ENCODE measurements at places on chromosomes 12 and 14. TPM values are rescaled to one million over a fixed set of nuclear protein-coding genes. Genes with fewer than 3 reads are reported as not detected.

Gene CCDC197
- polyA plus RNA-seq = not detected

Gene TMX1
- 19.1 TPM for polyA plus RNA-seq

Gene NANOG
- polyA plus RNA-seq = not detected

Gene SERPINA3
- 14,500 TPM for polyA plus RNA-seq

Gene DDX55
- 11.2 TPM for polyA plus RNA-seq

Gene ANKRD33
- not detected for polyA plus RNA-seq

Gene ERO1A
- polyA plus RNA-seq = 17.8 TPM

Gene CAPZA3
- not detected for polyA plus RNA-seq

Gene SERPINA12
- polyA plus RNA-seq = 0.28 TPM

Gene CHPT1
- polyA plus RNA-seq = 57.9 TPM

Gene FSCB
- not detected for polyA plus RNA-seq

Gene PALS1
- 7.5 TPM for polyA plus RNA-seq

Gene CNTN1
- polyA plus RNA-seq = 0.03 TPM

Gene SENP1
- polyA plus RNA-seq = 1.4 TPM

Gene PRB2
- not detected for polyA plus RNA-seq

Gene WDR89
- polyA plus RNA-seq = 3.3 TPM

Data from liver (tissue), 10 donors.